ENCODE measurements at places on chromosomes 1 and 21.

GRCh38 chr21:43321111-43321510 lies 105.8 kb downstream of the SIK1 start:
- no peak for DNase-seq

- DNase-seq, result peak; percentile 40
These were observed 129.0 kb upstream of the TMPRSS2 start for GRCh38 chr21:41636636-41637630.

DNA sequence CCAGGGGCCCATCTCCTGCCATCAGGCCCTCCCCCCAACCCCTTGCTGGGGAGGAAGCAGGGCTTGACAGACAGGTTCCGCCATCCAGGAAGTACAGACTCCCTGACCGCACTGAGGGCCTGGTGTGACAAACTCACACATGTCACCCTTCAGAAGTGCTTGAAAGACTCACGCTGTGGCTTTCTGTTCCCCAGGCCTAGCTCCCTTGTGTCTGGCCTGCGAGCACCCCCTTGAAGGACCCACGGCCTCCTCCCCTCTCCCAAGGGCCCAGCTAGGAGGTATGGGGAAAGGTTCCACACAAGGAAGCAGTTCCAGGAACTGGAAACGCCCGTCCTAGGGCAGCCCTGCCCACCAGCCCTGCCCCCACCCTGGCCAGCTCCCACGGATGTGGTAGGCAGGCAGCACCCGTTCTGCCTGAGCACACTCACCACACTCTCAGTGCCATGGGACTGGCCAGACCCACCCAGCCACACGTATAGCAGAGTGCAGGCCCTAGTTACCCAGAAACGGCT lies 26.7 kb downstream of the SLC2A1 start:
- peak; percentile 90 for DNase-seq

DNA sequence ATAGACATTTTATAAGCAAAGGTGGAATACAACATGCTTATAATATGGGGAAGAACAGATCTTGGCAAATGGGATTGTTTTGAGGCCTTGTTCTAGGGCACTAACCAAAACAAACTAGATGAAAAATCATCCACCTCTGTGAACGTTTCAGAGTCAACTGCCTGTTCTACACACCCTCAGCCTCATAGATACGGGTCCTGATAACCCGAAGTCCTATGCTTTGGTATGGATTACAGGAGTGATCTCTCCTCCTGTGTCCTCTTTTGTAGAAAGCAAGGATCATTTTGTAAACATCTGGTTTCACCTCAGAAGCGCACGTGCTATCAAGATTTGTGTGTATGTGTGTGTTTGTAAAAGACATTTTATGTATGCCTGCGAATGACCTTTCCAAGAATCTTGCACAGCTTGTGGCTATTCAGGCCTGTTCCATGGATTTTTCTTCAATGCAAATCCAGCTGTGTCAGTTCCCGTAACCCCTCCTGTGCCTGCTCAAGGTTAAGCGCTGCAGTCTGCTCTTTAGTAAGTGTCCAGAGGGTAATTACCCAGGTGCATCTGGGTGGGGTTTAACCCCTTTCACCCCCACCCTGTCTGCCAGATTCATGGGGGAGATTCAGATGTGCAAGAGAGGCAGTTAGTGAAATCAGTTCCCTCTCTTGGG lies 132.4 kb downstream of the ROR1 start:
- no peak for DNase-seq

- no peak for DNase-seq
These were observed 43.9 kb upstream of the PWP2 start for GRCh38 chr21:44063151-44063912.
